ENCODE measurements at places on chromosomes 7 and 10. TPM values are rescaled to one million over a fixed set of nuclear protein-coding genes. Genes with fewer than 3 reads are reported as not detected.

Gene ITGB8
- polyA plus RNA-seq, result not detected

Gene HOXA5
- not detected for polyA plus RNA-seq

Gene SRGN
- polyA plus RNA-seq, result 301 TPM

Gene MPLKIP
- 55.7 TPM for polyA plus RNA-seq

Gene MYH16
- not detected for polyA plus RNA-seq

Gene KCNIP2
- polyA plus RNA-seq, result not detected
